ENCODE measurements at places on chromosomes 13 and 19.
A peak's percentile ranks its signal among the peaks of the same experiment; 100 is the strongest.

GRCh38 chr19:32877323-32877912 is 7.9 kb upstream of the SLC7A9 start:
- no peak for DNase-seq

GRCh38 chr19:19531951-19532805 is 3.5 kb downstream of the YJEFN3 start:
- DNase-seq = peak; percentile 89

GRCh38 chr19:47428177-47428894 is 9.0 kb upstream of the MEIS3 start:
- no peak for DNase-seq

- no peak for DNase-seq
Measured at GRCh38 chr19:36987091-36987490, 71.0 kb downstream of the ZNF568 start.

DNA sequence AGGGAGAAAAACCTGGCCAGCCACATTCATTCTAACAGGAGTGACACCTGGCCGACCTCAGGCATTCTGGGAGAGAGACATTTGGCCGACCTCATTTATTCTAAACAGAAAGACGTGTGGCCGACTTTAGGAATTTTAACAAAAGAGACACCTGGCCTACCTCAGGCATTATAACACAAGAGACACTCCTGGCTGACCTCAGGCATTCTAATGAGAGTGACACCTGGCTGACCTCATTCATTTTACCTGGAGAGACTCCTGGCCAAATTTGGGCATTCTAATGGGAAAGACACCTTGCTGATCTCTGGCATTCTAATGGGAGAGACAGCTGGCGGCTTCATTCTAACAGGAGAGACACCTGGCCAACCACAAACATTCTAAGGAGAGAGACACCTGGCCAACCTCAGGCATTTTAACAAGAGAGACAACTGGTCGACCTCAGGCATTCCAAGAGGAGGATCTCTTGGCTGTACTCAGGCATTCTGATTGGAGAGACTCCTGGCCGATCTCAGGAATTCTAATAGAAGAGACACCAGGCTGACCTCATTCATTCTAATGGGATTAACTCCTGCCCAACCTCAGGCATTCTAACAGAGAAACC is 1353.9 kb downstream of the UQCRFS1 start:
- no peak for DNase-seq

DNA sequence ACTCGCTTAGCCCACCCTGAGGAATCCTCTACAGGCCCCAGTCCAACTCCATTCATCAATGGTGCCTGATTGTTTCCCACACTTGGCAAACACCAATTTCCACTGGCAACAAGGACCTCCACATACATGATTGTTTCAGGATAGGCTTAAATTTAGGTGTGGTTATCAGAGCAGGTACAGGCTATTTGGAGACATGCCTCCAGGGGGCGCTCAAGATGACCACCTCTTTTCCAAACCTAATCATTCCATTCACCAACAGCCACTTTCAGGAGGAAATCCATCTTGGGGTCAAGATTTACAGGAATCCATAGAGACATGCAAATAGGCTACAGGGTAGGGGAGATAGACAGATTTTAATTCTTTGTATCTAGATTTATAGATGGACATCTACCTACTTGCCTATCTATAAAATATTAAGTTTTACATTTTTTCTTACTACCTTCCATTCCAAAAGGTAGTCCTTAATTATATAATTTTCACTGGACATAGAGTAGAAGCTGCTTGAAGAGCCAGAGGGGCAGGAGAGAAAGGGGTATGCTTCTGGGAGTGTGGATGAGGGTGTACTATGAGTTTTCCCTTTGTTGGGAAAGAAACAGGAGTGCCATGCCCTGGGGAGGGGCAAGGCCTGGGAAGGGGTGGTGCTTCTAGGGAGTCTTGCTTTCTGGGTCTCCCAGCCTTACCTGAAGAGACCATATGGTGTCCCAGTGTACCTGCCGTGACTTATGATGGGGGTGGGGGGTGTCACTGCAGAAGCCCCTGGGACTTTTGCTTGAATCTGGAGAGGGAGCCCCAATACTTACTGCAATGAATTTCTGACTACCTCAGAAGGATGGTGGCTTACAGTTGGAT is 14.1 kb upstream of the PCDH8 start:
- no peak for DNase-seq

- DNase-seq = peak; percentile 77
Measured at GRCh38 chr19:36140304-36141038, 605 bp downstream of the CAPNS1 start.

DNA sequence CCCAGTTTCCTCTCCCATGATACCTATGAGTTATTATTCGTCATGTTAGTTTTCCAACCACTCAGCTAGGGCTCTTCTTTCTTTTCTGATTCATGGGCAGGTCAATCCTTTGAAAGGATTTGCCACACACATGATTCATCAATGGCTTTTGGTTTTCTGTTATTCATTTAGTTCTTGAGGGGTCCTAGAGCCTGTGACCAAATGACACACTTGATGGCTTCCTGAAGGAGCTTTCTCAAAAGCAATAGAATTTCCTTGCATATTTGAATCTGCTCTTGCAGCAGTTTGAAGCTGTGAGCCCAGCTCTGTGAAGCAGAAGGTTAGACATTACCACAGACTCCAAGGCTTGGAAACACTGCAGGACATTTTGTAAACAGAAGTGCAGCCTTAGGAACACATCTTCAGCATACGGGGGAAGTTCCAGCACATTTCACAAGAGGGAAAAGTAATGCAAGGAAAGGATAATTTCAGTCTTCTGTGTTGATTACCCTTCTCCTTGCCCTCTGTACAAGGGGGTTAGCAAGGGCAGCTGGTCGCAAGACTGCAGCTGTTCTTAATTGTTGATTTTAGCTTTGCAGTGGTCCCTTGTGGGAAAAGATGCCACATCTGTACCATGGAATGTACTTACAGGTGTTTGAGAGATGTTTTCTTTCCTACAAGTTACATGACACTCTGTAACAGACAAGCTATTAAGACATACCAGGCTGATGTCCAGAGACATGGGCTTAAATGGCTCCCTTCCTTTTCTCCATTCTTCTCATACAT is 338.6 kb downstream of the KCNRG start:
- DNase-seq = no peak

DNA sequence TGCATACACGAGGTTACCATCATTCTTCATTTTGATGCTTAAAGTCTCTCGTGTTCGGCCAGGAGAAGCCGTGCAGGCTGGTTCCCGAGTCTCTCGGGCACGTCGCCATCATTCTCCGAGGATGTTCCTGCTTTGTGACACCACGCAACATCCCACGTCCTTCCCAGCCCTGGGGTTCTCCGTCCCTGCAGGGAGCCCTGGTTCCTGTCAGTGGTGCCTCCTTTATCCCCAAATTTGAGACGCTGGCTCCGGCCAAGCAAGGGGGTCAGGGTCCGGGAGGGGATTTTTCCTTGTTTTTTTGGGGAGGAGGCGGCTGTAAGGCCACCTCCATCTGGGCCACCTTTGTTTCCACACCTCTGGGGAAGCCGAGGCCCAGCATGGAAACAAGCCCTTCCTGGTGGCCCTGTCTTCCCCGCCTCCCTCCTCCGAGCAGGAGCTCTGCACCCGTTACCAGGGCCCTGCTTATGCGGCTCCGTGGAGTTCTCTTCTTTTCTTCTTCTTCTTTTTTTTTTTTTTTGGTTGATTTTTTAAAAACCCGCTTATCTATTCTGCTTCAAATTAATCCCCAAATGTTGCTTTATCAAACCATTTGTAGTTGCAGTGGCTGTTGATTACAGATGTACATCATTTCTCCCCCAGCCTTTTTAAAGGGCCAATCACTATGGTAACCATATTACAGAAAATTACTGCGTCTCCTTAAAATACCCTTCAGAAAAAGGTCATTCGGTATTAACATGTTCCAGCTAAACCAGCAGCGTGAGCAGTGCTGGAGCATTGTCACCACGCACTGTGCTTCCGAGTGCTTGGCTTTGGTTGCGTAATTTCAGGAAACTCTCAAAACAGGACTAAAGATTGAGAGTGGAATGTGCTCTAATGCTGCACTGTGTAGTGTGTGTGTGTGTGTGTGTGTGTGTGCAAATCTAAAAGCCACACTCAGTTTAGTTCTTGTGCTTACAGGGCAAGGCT is 50.4 kb downstream of the TEX29 start:
- no peak for DNase-seq

- DNase-seq = no peak
Measured at GRCh38 chr19:23917856-23918255, 3.2 kb downstream of the ZNF726 start.

- no peak for DNase-seq
Measured at GRCh38 chr13:27820524-27821482, 28.5 kb downstream of the GSX1 start.

DNA sequence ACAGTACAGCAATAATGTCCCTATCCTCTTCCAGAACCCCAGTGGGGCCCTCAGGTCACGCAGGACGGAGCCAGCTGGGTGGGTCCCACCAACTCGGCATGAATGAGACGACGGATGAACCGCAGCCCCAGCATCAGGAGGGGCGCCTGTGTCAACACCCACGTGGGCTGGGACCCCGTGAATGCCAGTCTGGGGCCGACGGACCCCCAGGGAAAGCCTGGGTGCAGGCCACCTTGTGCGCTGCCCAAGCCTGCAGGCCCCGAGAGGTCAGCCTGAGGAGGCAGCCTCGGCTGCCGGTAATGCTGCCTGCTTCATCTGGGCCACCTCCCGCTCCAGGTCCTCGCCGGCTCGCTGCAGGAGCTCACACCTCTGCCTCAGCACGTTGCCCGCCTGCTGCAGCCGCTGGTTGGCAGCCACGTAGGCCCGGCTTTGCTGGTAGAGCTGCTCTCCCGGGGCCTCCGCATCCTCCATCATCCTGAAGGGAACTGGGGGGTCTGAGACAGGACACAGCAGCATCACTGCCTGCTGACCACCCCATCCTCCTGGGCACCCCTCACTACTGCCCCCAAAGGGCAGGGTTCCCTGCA is 4.2 kb downstream of the C19orf25 start:
- DNase-seq = no peak

DNA sequence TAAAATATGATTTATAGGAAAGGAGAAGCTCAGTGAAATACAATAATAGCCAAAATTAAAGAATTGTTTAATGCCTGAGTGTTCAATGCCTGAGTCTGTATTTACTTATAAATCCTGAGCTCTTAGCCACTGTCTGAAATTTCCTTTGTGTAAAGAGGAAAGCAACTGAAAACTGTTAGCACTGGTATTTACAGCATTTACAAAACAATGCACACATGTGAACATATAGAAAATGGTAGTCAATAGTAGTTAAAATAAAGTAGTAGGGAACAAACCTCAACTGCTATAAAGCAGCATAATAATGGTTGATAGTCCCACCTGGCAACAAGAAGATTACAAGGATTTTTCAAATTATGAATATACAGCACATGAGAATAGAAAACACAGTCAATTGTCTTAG is 1137.1 kb upstream of the ATXN8OS start:
- no peak for DNase-seq

- DNase-seq = no peak
Measured at GRCh38 chr19:53092723-53093122, 10.5 kb downstream of the ZNF160 start.

- no peak for DNase-seq
Measured at GRCh38 chr19:38900202-38900629, 447 bp downstream of the NFKBIB start.

GRCh38 chr19:14686411-14686810 is 3.4 kb upstream of the ZNF333 start:
- DNase-seq = no peak

DNA sequence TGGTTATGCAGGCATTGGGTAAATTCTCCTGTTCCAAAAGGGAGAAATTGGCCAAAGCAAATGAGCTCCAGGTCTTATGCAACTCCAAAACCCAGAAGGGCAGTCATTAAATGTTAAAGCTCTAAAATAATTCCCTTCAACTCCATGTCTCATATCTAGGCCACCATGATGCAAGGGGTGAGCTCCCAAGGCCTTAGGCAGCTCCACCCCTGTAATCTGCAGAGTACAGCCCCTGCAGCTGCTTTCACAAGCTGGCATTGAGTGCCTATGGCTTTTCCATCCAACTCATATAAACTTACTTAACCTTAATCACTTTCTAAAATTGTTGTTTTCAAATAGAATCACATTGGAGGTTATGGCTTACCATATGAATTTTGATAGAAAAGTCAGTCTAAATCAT is 44.7 kb upstream of the ZNF429 start:
- no peak for DNase-seq

DNA sequence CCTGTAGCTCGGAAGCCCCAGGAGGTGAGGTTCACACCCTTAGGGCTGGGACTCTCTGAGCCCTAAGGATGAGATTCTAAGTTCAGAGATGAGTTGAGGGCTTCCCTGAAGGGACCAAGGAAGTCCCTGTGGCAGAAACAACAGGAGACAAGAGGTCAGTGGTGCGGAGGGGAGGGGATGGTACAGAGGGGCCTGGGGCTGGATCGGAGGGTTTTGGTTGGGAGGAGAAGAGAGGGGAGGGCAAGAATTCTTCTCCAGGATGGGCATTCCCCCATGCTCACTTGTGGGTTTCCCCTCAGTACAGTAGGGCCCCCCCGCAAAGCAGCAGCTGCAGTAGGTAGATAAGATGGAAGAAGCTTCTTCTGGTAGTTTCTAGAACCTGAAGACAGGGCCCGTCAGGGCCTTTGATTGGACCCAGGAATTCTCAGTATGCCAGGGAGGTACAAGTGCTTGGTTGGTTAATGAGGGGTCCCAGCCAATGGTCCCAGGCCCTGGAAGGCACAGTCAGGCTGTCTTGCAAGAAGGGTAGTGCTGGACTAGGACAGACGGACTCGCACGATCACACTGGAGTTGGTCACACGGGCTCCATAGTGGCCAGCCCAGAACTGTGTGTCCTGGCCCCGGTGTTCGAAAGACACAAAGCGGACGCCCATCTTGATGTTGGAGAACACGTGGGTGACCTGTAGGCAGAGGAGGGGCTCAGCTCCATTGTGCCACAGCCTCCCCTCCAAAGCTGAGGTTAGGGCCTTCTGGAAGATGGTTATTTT is 7.3 kb downstream of the FBXO27 start:
- no peak for DNase-seq

GRCh38 chr13:36341718-36342117 is 4.5 kb downstream of the SPART start:
- no peak for DNase-seq

DNA sequence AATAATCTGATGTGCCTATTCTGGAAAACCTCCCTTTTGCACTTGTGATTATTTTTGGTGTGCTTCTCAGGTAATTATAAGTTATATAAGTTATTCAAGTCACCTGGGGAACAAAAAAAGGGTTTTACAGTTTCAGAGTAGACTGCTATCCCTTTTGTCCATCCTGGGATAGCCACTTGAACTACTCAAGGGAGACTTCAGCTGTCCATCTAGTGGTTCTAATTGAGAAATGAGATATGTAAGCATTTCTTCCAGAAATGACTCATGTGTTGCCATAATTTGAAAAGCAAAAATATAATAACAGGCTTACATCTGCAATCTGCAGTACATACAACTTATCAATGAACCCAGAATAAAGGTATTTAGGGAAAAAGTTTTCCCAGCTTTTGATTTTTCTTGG is 20.4 kb downstream of the UBL3 start:
- no peak for DNase-seq
